ENCODE measurements at places on chromosomes 12 and 14.
A peak's percentile ranks its signal among the peaks of the same experiment; 100 is the strongest.

DNA sequence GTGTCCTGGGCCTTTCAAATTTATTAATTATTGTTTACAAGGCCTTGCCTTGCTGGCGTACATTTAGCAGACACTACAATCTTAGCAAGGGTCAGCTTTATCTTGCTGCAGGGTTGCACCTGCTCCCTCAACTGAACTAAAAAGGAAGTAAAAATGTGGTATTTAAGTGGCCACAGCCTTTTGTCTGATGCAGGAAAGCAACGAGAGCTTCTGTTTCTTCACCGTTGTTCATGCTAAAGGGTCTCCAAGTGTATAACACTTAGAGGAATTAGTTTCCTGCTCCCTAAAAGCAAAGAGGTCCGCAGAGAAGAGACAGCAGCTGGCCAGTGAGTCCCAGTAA, 62.8 kb upstream of the EGLN3 start:
- DNase-seq, result no peak

- DNase-seq, result no peak
Measured at GRCh38 chr12:73867147-73867546, 670.5 kb upstream of the ATXN7L3B start.

- no peak for DNase-seq
Measured at GRCh38 chr12:2529807-2530206, 265.0 kb upstream of the FKBP4 start.

DNA sequence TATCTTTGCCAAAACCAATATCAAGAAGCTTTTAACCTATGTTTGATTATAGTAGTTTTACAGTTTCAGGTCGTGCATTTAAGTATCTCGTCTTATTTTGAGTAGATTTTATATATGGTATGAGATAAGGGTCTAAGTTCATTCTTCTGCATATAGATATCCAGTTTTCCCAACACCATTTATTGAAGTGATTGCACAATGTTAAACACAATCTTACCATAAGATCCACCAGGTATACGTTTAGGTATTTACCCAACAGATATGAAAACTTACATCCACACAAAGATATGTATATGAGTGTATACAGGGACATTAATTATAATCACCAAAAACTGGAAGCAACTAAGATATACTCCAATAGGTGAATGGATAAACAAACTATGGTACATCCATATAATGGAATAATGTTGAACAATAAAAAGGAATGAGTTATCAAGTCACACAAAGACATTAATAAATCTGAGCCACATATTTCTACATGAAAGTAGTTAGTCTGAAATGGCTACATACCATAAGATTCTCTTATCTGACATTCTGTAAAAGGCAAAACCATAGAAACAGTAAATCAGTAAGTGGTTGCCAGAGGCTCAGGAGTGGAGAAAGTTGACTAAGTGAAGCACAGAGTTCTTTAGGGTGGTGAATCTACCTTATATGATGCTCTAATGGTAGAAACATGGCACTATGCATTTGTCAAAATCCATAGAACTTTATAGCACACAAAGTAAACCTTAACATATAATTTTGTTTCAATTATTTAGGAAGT, 222.6 kb downstream of the NUAK1 start:
- DNase-seq, result no peak

- peak; percentile 42 for DNase-seq
Measured at GRCh38 chr14:22052795-22053194, 379.2 kb upstream of the OR4E1 start.

GRCh38 chr14:25508845-25509244, 458.9 kb upstream of the STXBP6 start:
- no peak for DNase-seq

- no peak for DNase-seq
Measured at GRCh38 chr12:127485528-127485927, 781.4 kb upstream of the TMEM132C start.

GRCh38 chr12:28750946-28751685, 398.0 kb upstream of the FAR2 start:
- DNase-seq, result no peak

GRCh38 chr12:70028918-70029317, 203.9 kb downstream of the MYRFL start:
- DNase-seq, result no peak

- DNase-seq, result no peak
Measured at GRCh38 chr12:109385339-109386058, 37.8 kb downstream of the MYO1H start.

DNA sequence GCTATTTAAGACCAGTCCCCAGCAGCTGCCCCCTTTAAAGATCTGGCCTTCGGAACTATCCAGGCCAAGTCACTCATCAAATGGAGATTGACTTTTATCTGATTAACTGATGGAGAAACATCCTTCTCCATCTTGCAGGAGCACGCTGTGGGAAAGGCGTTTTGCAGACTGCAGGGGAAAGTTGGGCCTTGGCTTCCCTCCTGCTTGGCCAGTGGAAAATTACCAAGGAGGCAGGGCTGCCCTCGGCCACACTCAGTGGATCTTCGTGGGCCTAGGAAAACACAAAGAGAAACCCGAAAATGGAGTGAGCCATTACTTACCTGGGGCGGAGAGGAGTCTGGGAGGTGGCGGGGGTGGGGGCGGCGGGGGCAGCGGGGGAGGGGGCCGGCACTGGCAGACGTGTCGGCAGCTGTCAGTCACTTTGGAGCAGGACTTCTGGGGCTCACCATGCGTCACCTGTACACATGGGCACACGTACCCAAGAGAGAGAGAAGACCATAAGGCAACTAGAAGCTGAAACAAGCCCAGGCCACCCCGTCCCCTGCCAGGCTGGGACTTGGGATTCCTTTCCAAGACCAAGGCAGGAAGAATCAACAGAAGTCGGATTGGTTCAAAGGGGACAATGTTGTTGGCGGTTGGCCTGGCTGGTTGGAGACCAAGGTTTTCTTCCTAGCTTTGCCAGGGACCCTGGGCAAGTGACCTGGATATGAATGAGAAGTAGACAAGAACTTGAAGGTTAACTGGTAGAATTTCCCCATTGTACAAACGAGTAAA, 9.2 kb downstream of the PRIMA1 start:
- no peak for DNase-seq

- DNase-seq, result no peak
Measured at GRCh38 chr12:11706509-11707379, 57.3 kb downstream of the ETV6 start.

GRCh38 chr12:57456145-57456700, 1.1 kb downstream of the INHBE start:
- DNase-seq, result peak; percentile 52

DNA sequence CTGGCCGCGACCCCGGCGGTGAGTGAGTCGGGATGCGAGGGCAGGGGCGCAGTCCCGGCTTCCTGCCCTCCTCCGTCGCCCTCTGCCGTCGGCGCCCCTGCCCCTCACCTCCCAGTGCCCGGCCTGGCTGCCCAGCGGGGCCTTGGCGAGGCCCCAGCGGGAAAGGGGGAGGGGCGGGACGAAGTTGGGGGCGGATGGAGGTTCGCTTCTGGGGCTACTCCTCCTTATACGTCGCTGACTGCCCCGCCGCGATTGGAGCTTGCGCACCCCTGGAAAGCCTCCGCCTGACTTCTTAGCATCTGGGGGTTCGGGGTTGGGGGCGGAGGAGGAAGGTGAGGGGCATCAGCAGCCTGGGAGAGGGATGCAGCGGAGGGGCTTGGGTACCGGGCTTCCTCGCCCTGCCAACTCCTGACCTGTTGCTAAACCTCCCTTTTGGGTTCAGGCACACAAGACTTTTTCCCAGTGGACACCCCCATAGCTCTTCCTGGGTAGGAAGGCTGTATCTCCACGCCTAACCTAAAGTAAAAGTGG, 406 bp downstream of the TMEM263 start:
- peak; percentile 40 for DNase-seq

- DNase-seq, result no peak
Measured at GRCh38 chr12:109016016-109016415, 4.9 kb downstream of the SVOP start.

DNA sequence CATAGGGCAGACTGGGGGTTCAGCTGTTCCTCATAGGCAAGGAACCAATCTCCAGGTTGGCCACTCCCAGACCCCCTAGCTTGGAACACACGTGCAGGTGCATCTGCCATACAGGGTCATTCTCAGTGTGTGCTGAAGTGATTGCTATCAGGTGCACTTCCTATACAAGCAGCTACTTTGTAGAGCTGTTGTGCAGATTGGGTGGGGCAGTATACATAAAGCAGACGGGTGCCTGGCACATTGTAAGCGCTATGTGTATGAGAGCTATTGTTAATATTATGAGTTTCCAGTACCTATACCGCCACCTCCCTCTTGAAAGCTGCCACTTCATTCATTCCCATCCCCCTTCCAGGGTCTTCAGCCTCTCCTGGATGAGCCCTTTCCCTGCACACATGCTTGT, 17.3 kb downstream of the IRF2BPL start:
- DNase-seq, result peak; percentile 14

GRCh38 chr12:92304371-92305055, 158.9 kb upstream of the BTG1 start:
- DNase-seq, result no peak

DNA sequence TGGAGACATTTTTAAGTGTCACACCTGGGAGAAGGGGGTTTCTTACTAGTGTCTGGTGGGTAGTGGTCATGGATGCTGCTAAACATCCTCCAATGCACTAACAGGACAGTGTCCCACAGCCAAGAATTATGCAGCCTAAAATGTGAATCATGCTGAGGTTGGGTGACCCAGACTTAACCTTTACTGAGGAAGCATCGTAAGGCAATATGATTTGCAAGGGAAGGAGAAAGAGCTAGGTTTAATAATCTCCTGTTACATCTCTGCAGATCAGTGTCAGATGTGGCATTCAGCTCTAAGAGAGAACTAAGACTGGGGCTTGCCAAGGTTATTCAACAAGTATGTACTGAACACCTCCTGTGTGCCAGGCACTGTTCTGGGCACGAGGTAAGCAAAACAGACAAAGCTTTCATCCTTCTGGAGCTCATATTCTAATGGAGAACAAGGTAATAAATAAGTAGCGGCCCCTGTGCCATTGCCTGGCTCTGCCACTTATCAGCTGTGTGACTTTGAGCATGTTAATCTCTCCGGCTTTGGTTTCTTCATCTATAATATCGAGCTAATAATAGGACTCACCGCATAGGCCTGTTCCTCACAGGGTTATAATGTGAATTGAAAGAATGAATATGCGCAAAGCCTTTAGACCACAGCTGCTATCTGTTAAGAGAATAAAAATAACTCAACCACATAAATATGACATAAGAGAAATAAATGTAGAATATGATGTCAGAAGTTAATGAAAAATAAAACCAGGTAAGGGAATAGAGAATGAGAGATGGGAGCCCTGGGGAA, 13.5 kb upstream of the GOLGA5 start:
- no peak for DNase-seq

DNA sequence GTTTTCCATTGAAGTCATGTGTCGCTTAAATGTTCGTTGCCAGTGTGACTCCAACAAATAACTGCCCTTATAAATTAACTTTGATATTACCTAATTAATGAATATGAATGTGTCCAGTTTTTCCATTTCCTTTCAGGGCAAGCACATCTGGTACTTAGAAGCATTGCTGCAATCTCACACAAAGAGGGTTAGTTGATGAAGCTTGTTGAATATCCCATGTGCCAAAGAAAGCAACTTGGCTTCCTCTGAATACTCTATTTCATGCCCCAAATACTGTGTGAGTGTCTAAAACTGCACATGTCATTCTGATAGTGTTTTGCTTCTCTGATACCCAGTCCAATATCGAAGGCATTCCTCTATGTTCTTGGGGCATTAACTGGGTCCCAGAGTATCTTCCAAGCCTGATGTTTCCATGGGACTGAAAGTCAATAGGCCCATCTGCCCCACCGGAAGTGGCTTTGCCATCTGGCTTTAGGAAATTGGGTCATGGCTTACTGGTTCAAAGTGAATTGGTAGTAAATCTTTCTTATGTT, 75.8 kb upstream of the CNTN1 start:
- no peak for DNase-seq

DNA sequence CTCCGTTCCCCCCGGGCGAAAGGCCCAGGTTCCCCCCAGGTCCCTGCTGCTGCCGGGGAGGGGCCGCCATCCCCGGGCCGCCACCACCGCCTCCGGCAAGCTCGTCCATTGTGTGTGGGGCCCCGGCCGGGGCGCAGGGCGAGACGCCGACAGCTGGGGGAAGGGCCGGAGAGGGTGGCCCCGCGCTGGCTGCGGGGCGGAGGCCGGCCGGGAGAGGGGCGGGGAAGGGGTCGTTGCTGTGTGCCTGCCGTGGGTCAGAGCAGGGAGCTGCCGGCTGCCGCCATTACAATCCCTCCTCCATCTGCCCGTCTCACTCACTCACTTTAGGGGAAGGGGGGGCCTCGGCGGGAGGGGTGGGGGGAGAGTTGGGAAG, at the start of gene STRN3:
Gene STRN3 (minus strand): TSS at position 303 of the 373 bp plus-strand sequence. CDS start 194 bp downstream, at position 109.
- no peak for DNase-seq

DNA sequence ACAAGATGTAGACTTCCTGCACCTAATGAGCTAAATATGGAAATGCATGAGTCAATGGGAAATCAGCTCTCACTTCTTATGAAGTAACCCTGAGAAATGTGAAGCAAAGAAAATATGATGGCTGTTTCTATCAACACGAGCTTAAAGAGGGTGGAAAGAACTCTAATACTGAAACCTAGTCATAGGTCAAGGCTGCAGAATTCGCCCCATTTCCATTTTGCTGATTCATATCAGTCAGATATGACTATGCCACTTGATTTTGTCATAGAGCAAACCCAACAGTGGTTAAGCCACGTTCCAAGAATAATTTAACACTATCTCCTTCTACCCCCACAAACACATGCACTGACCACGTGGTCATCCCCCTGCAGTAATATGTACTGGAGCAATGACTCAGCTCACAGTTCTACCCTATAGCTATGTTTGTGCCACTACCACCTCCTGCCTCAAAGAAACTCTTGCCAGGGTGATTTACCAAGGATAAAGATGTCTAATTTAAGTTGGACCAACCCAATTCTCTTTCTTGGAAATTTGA, 157.5 kb downstream of the TMTC3 start:
- no peak for DNase-seq

- no peak for DNase-seq
Measured at GRCh38 chr12:46958599-46959290, 120.7 kb upstream of the PCED1B start.

DNA sequence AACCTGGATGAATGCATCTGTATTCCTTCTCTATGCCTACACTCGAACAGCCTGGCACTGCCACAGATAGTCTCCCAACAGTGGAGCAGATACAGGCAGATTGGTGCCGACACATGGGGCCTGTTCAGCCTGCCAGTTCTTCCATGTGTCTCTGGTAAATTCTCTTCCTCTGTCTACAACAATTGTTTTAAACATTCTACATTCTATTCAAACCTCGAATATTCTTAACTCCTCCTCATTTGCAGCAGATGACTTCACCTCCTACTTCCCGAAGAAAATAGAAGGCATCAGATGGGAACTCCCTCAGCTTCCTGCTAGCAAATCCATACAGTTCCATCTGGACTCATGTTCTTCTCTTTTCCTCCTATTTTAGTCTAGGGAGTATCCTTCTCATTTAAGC, 43.1 kb upstream of the OTOGL start:
- DNase-seq, result no peak

DNA sequence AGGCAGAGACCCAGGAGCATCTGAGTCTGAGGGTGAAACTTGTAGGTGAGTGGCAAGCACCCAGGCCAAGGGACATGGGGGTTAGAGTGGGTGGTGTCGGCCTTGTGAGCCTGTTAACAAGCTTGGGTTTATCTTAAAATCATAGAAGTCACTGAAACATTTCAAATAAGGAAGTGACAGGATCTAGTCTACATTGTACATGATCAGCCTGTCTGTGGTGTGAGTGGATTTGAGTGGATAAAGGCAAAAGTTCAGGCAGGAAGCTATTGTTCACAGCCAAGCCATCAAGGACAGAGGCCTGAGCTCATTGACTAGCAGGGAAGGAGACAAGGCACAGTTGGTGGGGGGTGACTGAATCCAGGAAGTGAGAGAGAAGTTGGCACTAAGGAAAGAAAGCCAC, 59.3 kb upstream of the FKBP4 start:
- DNase-seq, result no peak
